ENCODE measurements at places on chromosomes 13 and 19.

DNA sequence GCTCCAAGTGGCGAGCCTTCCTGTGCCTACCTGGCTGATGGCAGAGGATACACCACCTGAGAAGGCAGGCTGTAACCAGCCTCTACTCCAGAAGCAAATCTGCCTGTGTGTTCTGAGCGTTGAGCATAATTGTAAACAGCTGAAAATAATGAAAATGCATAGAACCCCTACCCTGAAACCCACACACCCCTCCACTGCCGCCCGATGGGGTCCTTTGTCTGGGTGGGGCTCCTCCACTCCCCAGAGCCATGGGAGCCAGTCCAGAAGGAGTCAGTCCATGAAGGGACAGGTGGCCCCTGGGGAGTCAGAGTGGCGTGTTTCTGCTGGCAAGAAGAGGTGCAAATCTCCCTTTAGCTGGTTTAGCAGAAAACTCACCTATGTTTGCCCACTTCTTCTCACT lies 8.0 kb upstream of the SOX1 start:
- no peak for DNase-seq

DNA sequence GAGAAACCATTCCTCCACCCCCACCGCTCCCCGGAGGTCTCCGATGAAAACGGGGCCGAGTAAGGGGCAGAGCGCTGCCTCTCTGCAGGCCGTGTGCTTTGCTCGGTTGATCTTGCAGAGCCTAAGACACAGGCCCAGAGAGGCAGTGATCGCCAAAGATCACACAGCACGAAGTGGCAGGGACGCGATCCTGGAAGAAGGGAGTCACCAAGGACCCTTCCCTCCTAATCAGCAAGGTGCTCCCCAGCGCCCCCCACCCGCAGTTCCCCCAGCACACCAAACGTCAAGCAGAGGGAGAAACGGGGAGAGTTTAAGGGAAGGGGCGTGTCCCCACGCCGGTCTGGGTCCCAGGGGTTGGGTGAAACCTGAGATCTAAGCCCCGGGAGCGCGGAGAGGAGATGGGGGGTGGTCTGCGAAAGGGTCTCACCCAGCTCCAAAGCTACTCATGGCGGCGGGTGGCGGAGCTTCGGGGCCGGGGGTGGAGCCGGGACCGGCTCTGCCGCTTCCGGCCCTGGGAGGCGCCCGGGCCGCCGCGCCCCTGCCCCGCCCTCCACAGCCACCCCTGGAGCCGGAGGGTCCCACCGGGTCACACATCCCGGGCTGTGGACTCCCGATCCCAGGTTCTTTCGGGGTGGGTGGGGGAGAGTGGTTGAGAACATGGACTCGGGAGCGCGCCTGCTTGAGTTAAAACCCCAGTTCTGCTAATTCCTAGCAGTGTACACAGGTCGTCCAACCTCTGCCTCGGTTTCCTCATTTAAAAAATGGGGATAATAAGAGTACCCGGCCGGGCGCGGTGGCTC lies at the start of gene EML2:
TSS of gene EML2 (minus strand) at position 468 of the 800 bp plus-strand sequence. CDS start at position 447, 21 bp downstream.
- no peak for DNase-seq

- no peak for DNase-seq
Observed at GRCh38 chr19:35278578-35279284, 3.6 kb upstream of the HAMP start.

DNA sequence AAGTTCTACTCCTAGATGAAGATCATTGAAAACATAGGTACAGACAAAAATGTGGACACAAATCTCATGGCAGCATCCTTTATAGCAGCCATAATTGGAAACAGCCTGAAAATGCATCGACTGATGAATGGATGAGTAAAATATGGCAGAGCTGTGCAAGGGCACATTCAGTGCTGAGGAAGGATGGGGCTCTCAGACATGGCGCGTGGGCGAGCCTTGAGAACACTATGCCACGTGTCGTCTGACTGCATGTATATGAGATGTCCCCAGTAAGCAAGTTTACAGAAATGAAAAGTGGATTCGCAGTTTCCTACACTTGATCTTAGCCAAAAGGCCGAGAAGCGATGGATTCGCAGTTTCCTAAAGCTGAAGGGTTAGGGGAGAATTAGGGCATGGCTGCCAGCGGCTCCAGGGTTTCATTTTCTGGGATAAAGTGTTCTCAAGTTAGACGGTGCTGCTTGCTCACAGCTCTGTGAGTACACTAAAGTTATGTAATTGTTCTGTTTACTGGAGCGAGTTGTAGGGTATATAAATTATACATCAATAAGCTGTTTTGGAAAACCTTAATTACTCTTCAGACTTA lies 78.0 kb downstream of the RAB20 start:
- DNase-seq: no peak

DNA sequence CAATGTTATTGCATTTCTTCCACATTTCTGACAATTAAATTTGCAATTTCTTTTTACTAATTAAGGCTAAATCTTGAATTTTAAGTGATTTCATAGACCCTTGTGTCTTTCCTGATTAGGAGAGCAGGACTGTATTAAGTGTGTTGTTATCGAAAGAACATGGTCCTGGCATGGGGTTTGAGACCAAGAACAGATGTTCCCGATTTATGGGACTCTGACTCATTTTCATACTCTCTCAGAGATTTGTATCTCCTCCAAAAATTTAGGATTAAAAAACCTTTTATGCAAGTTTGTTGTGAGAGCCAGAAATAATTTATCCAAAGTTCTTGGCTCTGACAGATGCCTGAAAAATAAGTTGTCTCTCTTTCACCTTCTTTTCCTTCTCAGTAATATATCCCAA lies 589.3 kb upstream of the ARGLU1 start:
- DNase-seq: no peak
